ENCODE measurements at places on chromosomes 7 and 10.

DNA sequence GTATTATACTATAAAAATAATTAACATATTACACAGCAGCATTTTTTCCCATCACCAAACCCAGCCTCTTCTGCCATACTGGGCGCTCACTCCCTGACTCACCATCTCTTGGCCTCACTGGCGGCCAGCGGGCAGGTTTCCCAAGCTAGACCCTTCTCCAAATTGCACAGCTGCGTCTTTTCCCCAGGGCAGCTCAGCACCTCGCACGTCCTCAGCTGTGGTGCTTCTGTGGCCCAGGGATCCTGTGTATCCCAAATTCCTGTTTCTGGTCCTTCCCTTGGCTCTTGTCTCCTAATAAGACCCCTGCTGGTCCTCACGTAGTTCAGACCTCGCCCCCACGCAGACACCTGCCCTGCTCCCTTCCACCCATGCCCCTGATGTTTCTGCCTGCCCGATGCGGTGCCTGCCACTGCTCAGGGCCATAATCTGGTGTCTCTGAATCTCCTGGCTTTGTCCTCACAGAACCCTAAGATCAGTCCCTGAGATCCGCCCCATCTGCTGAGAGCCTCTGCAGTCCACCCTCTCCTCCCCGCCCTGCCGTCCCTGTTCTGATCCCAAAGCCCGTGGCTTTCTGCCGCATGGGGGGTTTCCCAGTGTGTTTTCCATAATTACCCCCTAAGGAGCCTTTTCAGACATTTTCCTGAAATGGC lies 290.1 kb downstream of the TCERG1L start:
- DNase-seq = no peak

DNA sequence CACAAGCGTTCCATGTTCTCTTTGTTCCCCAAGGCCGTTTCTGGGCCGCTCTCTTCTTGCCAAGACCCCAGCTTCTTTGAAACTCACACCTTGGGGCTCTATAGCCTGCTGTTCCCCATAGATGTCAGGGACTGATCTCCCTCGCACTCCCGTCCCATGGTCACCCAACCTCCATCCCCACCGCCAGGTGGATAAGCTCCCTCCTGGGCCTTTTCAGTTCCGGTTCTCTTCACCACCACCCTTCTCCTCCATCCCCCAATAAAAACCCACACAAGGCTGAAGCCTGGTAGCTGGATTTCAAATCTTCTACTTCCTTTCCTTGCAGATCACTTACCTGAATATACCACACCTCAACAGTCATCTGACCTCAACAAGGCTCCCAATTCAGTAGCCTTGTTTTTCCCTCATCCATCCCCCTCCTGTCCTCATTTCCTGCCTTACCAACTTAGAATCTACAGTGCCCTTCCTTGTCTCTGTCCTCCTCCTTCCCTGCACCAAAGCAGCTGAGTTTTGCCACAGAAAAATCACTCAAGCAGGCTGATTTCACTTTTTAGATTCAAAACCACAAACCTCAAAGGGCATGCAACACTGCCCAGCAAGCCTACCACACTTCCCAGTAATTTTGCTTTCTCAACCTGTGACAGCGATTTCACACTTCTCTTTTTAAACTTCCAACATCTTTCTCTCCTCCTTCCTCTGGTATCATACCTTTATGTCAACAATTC lies 7.7 kb downstream of the SLC37A3 start:
- no peak for DNase-seq

DNA sequence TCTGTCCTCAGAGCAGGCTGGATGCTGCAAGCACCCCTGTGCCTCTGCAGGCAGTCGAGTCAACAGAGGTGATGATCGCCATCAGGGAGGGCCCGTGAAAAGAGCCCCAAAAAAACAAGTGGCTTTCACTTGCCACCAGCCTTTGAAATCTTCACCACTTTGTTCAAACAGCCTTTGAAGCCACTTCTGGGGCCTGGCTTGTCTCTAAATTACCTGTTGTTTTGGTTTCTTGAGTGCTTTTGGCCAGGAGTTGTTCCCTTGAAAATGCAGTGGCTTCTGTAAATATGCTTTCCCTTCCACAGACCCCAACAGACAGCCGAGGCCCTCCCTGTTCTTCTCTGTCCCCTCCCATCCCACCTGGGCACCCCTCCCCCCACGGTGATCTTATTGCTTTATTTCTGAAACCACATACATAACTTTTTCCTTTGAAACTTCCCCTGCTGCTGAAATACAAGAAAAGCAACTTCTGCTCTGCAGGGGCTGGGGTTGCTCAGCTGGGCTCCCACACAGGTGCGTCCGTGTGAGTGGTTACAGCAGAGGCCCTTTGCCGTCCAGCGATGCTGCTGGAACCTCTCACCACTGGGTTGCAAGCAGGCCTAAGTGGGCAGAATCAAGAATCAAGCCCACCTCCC lies 283.8 kb upstream of the SHH start:
- no peak for DNase-seq

DNA sequence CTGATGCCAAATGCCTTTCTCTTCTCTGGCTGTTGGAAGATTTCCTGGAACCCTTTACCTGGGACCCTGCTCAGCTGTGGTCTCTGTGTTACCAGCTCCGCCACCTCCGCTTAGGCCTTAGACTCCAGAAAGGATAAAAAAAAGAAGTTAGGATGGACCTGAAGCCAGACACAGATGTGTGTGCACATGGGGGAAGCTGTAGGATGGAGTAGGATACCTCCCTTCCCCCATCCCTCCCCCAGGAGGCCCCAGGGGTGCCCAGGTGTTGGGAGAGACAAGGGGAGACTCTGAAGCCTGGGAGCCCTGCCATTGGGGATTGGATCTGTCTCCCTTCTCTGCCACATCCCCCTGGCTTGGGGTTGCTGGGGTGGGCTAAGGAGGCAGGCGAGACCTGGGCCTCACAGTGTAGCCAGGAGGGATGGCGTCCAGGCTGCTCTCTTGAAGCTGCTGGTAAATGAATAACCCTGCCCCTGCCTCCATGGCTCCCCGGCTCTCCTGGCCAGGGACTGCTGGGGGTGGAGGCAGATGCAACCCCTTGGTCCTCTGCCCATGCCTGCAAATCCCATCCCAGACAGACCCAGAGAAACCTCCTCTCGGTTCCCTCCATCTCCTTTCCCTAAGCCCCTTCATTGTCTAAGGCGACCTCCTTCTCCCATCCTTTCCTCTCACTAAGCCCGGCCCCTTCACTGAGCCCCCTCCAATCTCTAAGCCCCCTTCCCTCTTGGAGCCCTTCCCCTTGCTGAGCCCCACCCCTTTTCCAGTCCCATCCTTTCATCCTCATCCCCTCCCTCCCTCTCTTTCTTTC lies 8.0 kb downstream of the CLDN3 start:
- DNase-seq = no peak

GRCh38 chr10:13673156-13673555 lies 86.4 kb downstream of the PRPF18 start:
- peak; percentile 60 for DNase-seq

- DNase-seq = no peak
Observed at GRCh38 chr10:5620966-5621365, 45.4 kb downstream of the ASB13 start.

DNA sequence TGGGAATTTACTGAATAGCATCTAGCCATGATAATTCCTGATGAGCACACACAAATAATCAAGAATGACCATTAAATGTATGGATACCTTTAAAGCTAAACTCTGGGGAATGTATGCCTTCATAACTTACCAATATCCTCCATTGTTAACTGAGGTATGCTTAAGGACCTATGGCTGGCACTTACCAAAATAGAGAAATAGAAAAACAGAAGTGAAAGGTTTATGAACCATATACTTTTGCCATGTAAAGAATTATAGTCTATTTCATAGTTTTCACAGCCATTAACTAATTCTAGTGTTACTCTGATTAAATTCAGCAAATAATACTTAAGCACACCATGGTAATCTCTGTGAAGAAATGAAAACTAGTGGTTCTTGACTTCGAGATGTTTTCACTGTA lies 1360.6 kb upstream of the LRRTM3 start:
- DNase-seq = no peak

- no peak for DNase-seq
Observed at GRCh38 chr10:129305046-129305445, 162.0 kb upstream of the MGMT start.

- DNase-seq = no peak
Observed at GRCh38 chr7:904847-905246, 28.5 kb downstream of the GET4 start.

GRCh38 chr7:38962028-38962427 lies 15.7 kb upstream of the POU6F2 start:
- no peak for DNase-seq

- no peak for DNase-seq
Observed at GRCh38 chr7:122038134-122038533, 105.9 kb downstream of the AASS start.

DNA sequence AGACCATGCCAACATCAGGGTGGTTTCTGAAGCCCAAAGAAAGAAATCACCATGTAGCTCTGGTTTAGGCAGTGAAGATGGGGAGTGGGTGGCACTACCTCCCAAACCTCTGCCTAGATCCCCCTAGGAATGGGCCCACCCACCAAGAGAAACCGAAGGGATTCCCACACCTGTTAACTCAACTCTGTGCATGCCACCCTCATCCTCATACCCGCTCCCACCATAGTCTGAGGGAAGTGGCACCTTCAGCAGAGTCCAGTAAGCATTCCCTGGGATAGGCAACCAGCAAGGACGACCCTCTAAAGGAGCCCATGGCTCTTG lies 1.7 kb upstream of the PLXNA4 start:
- DNase-seq = no peak

DNA sequence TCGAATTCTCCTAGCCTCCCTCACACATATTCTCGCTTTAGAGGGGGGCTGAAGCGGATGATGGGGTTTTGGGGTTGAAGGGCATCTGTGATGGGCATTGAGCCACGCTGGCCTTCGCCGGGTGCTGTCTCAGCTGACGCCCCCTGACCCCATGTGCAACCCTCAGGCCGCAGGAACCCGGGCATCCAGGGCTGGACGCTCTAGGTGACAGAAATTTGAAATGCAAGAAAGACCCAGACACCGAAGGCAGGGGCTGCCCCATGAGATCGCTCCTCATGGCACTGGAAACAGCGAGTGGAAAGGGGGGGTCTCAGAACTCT lies 664 bp upstream of the C10orf88 start:
- DNase-seq = no peak

- no peak for DNase-seq
Observed at GRCh38 chr10:52469970-52470705, 156.1 kb downstream of the DKK1 start.

- no peak for DNase-seq
Observed at GRCh38 chr7:100476903-100477870, 1.8 kb downstream of the TSC22D4 start.

DNA sequence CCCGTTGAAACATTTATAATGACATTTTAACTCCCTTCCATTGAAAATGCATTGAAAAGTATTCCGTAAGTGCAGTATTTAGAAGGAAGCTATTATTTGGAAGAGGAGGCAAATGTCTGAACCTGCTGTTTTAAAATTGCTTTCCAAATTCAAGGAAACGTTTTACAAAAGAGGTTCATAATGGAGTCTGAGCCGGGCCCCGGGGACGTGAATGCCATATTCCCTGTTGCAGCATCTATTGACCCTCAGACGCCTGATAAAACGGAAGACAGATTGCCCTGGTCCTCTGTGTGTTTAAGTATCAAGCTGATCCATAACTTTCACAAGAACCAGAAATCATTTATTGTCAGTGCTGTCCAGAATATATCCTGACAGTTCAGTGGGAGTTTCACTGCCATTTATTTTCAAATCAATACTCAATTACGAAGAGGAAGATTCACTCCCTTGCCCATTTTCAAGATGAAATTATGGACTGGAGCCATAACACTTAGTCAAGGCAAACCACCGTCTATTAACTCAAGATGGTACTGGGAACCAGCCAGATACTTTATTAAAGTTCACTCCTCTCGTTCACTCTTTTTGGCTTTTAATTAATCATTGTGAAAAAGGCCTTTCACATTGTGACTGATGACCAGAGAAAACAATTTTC lies 435.7 kb upstream of the PFKP start:
- no peak for DNase-seq

- DNase-seq = no peak
Observed at GRCh38 chr10:22222236-22223190, 4.7 kb upstream of the EBLN1 start.

DNA sequence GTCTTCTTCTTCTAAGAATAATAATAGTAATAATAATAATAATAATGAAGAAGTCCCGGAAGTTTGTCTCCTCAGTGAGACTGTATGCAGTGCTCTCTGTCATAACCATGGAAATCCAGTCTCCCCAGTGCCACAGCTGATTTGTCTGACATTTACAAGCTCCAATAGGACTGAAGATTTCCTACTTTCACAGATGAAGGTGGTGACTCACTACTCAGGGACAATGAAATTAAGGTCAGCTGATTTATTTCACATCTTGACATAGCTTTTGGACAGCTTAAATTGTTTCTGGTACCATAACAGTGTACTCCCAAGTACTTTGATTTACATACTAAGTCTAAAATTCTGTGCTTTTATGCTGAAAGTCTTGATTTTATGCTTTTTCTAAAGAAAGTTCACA lies 6.9 kb downstream of the CELF2 start:
- DNase-seq = no peak

DNA sequence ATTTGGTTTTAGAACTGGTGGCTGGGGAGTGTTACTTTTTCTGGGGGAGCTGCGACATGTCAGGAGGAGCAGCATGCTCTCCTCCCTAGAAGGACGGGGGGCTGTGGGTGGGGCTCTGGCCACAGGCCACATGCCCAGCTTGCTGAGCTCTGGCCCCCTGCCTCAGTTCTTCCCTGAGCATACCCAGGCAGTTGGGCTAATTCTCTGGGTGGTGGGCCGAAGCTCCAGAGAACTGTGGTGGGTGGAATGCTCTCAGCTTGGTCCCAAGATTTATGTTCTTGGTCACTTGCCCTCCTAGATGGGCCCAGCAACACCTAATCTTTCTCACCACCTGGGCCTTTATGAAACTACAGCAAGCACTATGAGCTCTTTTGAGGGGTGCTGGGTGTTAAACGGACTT lies 5.1 kb upstream of the ZNF775 start:
- DNase-seq = no peak

- no peak for DNase-seq
Observed at GRCh38 chr7:7642081-7642480, 1.5 kb downstream of the UMAD1 start.

GRCh38 chr7:17528636-17529035 lies 230.2 kb downstream of the AHR start:
- no peak for DNase-seq

DNA sequence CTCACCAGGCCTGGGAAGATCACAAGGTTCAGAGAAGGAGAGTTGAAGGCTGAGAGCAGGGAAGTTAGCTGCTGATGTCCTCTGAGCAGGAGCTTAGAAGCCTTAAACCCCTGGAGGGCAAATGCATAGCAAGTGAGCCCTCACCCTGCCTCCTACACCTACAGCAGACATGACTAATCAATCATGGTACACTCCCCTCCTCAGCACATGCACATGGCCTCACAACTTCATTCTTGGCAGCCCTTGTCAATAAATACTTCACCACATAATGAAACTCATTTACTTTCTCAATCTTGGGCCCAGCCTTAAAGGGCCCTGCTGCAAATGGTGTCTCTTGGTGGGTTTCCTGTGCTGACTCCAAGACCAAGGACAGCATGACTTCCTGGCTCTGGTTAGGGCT lies 12.9 kb downstream of the MMRN2 start:
- DNase-seq = no peak
